Hepatocyte (in vitro differentiated cells): ENCODE measurements at places on chromosomes 12 and 14.

DNA sequence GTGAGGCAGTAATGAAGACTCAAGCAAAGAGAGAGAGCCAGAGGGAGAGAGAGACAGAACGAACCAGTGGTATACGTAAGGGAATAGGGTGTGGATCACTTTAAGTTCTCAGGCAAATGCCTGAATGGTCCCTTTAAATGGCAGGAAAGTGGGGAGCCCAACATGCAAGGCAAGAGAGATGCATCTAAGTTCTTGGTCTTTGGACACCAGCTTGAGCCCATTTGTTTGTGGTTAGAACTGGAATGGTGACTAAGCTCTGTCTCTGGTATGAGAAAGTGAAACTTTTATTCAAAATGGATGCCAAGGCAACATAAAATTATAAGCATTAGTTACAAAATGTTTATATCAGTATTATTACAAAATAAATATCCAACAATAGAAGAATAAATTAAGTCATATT, 192.2 kb upstream of the ALG10 start:
- no peak for DNase-seq

- no peak for DNase-seq
These were observed 3.1 kb upstream of the ARHGEF40 start for GRCh38 chr14:21066882-21067502.

DNA sequence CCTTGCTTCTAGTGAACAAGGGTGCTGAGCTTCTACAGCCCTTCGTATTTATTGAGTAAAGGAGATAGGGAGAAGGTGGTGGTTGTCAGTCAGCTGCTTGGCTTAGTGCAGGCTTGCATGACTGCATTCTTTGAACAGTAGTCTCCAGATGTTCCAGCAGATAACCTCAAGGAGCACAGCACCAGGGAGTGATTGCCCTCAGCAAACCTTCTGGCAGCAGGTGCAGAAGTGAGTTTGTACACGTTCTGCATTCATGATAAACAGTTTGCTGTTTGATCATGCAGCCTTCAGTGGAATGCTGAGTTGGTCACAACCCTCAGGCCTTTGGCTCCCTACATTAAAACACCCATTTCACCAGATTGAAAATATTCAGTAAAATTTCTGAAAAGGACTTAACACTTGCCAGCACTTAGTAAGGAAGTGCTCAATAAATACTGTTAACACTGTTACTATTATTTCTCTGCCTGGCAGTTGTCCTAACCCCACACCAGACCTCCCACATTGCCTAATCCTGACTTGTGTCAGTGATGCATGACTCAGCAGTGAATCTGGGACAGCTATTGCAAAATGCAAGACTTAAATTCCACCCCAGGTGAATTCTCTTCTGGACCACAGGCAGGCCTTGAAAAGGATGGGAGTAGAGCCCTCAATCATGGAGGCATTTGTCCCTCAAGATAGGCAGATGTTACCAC, 18.9 kb upstream of the CARMIL3 start:
- no peak for DNase-seq

DNA sequence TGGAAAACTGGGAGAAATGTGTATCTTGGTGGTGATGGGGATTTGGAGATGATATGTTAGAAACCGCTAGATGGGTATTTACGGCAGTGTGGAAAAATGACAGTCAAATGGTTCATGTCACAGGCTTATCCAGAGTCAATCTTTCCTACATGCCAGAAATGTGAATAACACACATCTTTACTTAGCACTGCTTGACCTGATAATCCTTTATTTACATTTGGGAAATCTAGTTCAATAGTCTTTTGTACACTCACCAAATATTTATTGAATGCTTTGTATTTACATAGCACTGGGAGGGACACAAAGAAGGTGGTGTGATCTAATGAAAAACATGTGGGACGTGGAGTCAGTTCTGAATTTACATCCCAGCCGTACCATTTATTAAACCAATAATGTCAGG, 208.2 kb downstream of the DIO2 start:
- DNase-seq = peak; percentile 7

GRCh38 chr14:24858052-24858451, 191.9 kb downstream of the STXBP6 start:
- DNase-seq = no peak
